ENCODE measurements at places on chromosomes 5 and 9.

GRCh38 chr5:54062958-54063357, 247.4 kb downstream of the ARL15 start:
- no peak for DNase-seq

GRCh38 chr9:125994066-125994943, 247.1 kb downstream of the PBX3 start:
- no peak for DNase-seq

DNA sequence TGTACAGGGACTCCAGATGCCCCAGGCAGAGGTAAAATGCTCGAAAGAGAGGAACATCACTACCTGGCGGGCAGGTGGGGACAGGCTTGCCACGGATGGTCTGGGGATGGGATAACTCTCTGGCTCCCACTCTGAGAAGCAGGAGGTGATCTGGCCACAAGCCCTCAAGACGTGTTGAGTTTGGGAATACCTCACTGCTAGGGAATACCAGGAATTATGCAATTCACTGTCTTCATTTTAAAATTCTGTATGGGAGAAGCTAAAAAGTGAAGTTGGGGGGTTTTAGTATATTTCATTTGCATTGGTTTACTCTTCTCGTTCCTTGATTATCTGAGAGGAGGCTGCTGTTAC, 510.4 kb downstream of the CCDC171 start:
- no peak for DNase-seq

DNA sequence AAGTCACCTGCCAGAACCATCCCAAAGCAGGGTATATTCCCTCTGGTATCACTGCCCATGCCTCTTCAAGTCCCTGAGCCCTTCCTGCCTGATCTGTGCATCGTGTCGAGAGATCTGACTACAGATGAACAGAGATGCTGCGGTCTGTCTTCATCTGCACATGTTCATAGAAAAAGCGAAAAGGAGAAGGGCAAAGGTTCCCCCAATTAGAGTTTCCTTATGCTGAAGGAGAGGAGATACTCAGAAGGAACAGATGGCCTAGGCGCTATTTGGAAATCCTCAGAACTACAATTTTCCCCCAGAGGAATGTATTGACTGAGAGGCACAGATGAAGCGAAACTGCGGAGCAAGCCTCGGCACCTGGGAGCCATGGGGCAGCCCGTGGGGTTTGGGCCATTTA, 170.9 kb downstream of the SEC61B start:
- no peak for DNase-seq
